Stimulated activated CD8-positive, alpha-beta memory T cell treated with anti-CD3 and anti-CD28 coated beads, Interleukin-4, amount 100 ng/mL, for 4 hours (primary cell): ENCODE measurements at places on chromosomes 4 and X.

DNA sequence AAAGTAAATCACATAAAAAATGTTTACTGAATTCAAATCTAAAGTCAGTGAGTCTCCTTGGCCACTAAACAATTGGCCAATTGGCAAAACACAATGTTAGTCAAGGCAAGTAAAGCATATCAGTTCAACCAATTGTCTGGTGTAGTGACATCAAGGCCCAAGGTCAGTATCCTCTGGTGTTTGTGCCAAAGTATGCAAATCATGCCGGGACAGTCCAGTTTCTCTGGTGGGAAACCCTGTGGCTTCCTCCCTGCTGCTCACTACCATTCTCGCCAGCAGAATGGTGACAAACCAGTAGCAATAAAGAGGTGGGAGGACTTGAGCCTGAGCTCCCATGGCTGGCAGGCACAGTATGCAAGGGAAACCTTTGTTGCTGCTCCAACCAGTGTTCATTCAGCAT, 314.9 kb upstream of the FGF13 start:
- DNase-seq: no peak

DNA sequence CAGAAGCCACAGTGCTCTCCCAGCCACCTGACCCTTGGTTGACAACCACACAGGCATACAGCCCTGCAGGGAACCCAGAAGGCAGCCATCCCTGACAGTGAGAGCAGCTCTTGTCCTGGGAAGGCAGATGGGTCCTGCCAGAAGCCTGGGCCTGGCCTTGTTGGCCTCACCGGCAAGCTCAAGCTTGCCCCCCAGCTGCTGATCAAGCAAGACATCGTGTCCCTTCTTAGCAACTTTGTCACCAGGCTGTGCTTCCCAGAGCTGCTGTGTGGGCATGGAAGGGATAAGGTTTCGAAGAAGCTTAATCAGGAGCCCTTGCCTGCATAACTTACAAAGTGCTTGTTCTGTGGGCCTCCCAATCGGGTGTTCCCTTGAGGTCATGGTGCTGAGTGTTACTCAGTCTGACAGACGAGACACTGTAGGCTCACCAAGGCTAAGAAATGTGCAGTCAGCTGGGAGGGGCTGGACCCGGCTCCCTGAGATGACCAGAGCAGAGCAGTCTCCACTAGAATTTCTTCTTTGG, 6.8 kb upstream of the ABLIM2 start:
- no peak for DNase-seq

GRCh38 chr4:123673971-123674370, 277.4 kb downstream of the SPRY1 start:
- no peak for DNase-seq

GRCh38 chr4:25085671-25086070, 54.9 kb upstream of the LGI2 start:
- no peak for DNase-seq

GRCh38 chr4:5942947-5943346, 50.1 kb upstream of the CRMP1 start:
- no peak for DNase-seq
